Amygdala (tissue), 56 donors: ENCODE measurements at places on chromosomes 2 and 18.

GRCh38 chr2:37526323-37526722, 145.1 kb downstream of the CDC42EP3 start:
- DNase-seq, result no peak

- DNase-seq, result no peak
These were observed 20.1 kb upstream of the ID2 start for GRCh38 chr2:8661736-8662135.

GRCh38 chr18:446941-447560, 53.5 kb downstream of the COLEC12 start:
- no peak for DNase-seq

DNA sequence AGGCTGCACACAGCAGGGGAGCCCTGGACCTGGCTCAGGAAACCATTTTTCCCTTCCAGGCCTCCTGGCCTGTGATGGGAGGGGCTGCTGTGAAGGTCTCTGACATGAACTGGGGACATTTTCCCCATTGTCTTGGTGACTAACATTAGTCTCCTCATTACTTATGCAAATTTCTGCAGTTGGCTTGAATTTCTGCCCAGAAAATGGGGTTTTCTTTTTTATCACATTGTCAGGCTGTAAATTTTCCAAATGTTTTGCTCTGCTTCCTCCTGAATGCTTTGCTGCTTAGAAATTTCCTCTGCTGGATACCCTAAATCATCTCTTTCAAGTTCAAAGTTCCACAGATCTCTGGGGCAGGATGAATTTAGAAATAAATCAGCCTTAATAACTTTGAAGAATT, 78.2 kb downstream of the EHBP1 start:
- no peak for DNase-seq

DNA sequence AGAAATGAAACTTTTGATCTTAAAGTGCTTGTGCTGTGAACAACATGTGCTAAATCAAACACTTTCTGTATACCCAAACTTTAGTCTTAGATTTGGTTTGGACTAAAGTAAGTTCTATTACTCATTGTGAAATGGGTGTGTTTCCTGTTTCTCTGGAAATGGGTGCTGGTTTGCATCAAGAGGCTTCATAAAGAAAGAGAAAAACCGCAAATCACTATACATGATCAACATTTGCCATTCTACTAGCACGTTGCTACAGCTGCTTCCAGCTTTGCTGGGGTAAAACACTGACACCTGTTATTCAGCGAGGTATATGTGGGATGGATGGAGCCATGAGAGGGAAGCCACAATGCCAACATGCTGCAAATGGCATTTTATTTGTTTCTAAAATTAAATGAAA, 547.0 kb upstream of the ACVR2A start:
- DNase-seq, result no peak

- DNase-seq, result no peak
These were observed 19.3 kb downstream of the CLK1 start for GRCh38 chr2:200845194-200845593.

GRCh38 chr18:62389761-62390481, 64.8 kb downstream of the TNFRSF11A start:
- DNase-seq, result no peak

DNA sequence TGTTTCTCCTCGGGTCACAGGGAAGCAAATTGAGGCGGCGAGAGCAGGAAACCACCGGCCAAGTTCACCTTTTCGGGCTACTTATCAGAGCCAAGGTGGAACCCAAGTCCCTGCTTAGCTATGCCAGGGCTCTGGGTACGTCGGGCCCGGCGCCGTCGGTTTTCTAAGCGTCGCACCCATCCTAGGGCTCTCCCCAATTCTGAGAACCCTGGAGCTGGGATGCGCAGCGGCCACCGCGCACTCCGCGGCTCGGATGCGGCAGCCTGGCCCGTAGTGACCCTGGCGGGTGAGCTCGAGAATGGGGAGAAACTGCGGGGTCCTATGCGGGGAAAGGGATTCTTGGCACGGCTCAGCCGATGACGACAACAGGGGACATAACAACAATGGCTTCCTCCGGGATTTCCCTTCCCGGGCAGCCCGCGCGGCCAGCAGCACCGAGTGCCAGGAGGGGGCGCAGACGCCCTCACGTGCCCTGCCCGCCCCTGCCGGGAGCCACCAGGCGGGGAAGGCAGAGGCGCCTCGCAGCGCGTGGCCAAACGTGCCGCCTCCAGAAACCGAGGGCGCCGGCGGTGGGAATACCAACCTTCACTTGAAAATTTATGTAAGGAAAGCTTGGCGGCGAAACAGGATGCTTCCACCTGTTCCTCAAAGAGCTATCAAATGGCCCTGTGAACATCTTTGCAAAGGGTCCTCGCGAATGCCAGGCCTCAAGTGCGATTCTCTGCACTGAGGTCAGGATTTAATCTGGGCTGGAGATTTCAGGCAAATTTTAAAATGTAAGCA, 2.1 kb upstream of the SLC30A3 start:
- peak; percentile 50 for DNase-seq

- DNase-seq, result no peak
These were observed 34.2 kb downstream of the TMEM17 start for GRCh38 chr2:62471816-62472215.
